ENCODE measurements at places on chromosomes 2 and 18.

DNA sequence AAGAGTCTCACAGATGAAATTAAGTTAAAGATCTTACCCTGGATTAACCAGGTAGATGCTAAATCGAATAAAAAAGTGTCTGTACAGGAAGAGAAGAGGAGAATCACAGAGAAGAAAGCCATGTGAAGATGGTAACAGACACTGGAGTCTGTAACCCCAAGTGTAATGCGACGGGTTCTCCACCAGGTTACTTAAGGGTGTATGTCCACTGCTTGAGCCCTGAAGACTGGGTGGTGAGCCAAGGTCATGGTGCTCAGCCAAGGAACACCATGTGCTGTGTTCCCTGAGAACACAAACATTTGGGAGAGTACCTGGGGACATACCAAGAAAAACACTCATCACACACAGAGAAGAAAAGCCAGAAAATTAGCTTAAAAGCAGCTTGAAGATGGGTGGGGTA, 8.2 kb upstream of the ACADL start:
- no peak for DNase-seq

DNA sequence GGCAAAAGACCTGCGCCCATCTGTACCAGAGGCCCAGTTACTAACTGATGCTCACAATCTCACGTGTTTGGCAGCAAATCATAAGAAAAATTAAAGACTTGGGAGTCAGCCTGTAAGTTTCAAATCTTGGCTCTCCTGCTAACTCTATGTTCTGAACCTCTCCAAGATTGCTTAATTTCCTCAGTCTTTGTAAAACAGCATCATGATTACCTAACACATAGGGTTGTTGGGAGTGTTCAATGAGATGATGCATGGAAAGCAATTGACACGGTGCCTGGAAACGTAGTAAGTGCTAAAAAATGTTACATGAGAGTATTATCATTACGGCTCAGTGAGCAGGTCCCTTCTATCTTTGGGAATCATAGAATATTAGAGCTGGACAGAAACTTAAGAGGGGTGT, 497.6 kb upstream of the TCF4 start:
- no peak for DNase-seq

DNA sequence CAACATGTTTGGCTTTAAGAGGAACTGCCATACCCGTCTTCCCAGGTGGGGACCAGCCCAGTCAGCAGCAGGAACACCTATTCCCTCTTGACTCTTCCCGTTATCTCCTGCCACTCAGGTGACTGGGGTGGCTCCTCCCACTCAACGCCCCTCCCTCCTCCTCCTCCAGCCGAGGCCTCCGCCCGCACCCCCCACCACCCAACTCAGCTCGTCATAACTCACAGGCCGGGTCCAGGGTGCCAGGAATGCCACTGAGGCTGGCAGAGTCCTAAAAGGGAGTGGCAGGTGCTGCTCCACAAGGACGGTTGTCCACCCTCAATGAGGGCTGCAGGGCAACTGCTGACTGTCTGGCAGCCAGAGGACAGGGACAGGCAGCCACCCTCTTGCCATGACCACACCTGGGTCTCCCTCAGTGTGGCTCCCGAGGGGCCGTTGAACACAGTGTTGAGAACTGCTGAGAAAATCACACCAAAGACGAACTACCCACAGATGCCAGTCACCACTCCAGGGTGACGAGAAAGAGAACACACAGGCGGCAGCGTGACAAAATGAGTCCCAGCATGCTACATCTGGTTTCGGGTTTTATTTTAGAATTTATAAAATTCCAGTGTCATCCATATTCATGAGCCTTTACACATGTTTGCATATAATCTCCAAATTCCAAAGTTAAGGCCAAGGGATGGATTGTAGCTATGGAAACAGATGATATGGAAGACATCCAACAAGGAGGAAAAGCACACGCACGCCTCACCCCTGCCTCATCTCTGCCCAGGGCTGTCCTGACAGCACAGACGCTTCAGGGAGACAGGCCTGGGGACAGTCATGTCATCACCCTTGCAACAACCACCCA, 38.5 kb downstream of the ANO7 start:
- no peak for DNase-seq

- no peak for DNase-seq
Measured at GRCh38 chr2:109602617-109603188, 11.1 kb downstream of the SEPTIN10 start.

DNA sequence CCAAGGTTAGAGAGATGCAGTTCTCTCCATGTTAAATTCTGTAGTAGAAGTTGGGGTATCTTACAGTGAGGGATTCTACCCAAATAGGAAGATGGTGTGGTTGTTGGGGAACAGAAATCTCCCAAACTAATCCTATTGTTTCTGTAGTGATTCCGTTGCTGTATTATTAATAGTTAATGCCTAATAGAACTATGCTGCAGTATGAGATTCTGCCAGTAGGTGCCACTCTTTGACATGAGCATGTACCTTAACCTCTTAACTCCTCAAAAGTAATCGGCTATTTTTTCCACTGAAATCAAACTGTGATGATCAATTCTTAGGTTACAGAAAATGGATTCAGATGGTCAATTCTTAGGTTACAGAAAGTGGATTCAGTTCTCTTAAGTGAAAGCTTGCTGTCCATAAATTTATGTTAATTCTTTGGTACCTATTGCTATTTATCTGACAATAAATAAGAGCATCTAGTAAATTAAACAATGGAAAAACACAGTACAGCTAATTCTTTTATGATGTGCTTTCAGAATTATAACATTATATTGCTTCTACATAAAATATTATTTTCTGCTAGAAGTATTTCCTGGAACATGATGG, 97.9 kb upstream of the DLX2 start:
- DNase-seq: no peak

DNA sequence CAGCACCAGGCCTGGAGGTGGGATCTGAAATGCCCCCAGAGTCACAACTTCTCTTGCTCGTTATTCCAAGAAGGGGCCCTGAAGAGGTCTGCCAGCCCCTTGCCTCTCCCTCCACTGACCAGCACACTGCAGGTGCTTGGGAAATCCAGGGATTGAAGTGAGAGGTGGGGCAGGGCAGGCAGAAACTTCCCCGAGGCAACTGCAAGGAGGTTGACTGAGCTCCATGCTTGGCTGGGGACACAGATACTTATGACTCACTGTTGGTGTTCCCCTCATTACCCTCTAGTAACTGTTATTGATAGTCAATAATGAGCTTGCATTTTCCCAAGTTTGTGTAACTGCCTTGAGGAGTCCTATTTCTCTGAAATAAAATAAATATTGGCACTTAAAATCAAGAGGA, 47.5 kb downstream of the MARCO start:
- DNase-seq: no peak

GRCh38 chr2:224518806-224519580, 66.2 kb downstream of the CUL3 start:
- no peak for DNase-seq

DNA sequence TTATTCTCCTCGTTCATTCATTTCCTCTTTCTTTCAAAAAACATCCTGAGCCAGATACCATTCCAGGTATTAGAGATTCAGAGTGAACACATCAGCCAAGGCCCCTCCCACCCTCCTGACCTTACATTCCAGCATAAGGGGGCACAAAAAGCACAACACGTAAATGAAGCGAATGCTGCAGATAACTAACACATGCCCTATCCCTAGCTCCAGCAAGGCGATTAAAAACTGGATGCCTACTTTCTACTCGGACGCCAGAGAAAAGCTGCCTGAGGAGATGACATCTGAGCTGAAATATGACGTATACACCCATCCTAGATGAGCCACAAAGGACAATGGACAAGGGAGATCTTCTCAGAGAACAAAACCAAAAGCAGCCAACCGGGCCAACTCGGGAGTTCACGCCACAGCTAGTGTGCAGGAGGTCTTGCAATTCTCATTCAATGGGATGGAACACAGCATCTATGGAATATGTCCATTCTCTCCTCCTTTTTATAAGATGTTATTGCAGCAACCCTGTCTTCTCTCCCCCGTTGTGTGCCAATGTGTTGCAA, 33.5 kb downstream of the FEZ2 start:
- no peak for DNase-seq

Measured in naive thymus-derived CD8-positive, alpha-beta T cell (primary cell).